T follicular helper cell (primary cell): ENCODE measurements at places on chromosomes 7 and 10.

GRCh38 chr10:26358071-26358470 is 80.1 kb upstream of the APBB1IP start:
- no peak for DNase-seq

DNA sequence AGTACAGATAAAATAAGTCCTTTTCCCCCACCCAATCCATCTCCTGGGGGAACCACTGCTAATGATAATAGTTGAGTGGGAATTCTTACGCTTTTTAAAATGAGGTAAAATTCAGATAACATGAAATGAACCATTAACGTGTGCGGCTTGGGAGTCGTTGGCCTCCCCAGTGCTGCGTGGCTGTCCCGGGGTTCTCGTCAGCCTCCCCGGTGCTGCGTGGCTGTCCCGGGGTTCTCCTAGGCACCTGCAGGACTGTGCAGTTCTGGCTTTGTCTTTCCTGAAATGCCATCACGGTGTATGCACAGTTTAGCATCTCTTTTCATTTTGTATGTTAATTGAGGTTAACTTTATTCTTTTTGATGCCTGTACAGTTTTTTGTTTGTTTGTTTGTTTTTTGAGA is 13.5 kb downstream of the SUN1 start:
- no peak for DNase-seq

- DNase-seq, result no peak
These were observed 191.4 kb downstream of the NSUN6 start for GRCh38 chr10:18460032-18460431.

DNA sequence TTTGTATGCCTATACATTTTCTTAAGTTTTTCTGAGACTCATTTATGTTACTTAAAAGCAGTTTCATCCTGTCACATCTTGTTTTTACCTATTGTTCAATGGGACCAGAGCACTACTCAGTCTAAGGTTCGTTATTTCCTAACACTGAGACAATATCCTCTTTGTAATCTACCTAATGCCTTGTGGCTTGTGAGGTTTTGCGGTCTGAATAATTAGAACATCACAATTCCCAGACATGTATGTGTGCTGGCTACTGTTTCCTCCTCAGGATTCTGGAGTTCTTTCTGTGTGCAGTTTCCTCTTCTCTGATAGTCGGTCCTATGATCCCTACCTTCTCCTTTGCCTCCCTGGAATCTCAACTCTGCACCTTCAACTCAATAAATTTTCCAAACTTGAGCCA is 620.2 kb downstream of the ANKRD7 start:
- no peak for DNase-seq

GRCh38 chr10:55220975-55221374 is 419.9 kb upstream of the PCDH15 start:
- DNase-seq, result no peak

DNA sequence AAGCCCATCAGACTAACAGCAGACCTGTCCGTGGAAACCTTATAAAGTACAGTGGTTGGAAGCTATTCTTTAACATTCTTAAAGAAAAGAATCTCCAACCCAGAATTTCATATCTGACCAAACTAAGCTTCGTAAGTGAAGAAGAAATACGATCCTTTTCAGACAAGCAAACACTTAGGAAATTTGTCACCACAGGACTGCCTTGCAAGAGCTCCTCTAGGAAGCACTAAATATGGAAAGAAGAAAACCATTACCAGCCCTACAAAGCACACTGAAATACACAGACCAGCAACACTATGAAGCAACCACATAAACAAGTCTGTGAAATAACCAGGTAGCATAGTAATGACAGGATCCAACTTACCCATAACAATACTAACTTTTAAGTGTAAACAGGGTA is 177.7 kb upstream of the PRSS1 start:
- DNase-seq, result no peak

GRCh38 chr7:55156919-55157763 is 138.3 kb downstream of the EGFR start:
- DNase-seq, result no peak

DNA sequence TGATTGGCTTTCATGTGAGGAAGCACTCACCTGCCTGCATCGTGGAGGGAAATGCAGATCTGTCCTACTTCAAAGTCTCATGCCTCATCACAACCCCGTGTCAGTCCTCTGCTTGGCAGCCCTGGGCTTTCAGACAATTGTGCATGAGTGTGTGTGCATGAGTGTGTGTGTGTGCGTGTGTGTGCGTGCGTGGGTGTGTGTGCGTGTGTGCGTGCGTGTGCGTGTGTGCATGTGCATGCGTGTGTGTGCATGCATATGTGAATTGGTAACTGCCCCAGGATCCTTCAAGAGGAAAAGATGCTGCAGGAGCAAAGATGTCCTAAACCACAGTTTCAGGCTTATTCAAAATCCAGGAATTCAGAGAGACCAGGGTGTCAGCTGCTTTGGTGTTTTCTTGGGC is 71.3 kb downstream of the LANCL2 start:
- no peak for DNase-seq

- DNase-seq, result no peak
These were observed 344.4 kb upstream of the PODXL start for GRCh38 chr7:131900785-131901287.

- no peak for DNase-seq
These were observed 64.8 kb downstream of the CD36 start for GRCh38 chr7:80703272-80703671.
